ENCODE measurements at places on chromosomes 2 and 18.

GRCh38 chr18:79567481-79568147, 112.0 kb upstream of the CTDP1 start:
- no peak for DNase-seq

- DNase-seq, result no peak
Observed at GRCh38 chr2:86809481-86810121, 18.9 kb upstream of the CD8A start.

DNA sequence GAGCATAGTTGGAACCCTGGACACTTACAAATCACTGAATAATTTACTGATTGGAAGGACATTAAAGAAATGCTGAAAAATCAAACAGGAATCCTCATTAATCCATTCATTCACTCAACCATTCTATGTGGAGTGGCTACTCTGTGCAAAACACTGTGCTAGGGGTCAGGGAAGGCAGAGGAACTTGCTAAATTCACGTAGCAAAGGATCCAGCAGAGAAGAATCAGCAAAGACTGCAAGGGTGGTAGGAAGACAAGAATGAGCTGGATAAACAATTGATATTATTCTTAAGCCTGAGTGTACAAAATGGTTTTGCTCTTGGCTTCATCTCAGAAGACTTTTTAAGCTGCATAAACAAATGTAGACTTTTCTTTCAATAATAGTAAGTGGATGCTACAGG, 164.3 kb upstream of the CAVIN2 start:
- no peak for DNase-seq

DNA sequence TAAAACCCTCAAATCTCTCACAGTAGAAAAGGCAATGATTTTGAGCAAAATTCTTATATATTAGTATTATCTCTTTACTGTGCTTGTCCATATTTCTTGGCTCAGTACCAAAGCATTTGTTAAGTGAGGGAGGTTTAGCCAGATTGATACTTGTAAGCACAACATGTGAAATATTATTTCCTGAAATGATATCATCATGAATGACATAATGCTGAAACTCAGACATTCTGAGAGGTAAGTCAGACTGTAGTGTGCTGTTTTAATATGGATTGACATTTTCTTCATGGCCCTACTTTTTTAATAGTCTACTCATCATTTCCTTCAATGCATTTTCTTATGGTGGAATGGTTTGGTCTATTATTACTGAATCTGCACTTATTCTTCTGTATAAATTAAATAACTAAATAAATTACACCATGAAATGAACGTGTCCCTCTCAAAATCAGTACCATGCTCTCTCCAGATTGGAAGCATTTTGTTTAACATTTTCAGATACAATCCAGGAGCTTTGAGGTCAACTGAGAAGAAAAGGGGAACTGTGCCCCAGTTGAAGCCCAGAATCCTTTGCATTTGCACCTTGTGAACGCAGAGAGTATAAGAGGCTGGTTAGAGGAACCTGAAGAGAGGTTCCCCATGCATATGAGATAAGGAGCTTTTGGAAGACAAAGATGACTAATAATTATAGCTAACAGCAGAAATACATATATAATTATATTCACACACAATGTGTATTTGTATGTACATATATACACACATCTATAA, 50.1 kb upstream of the CRACDL start:
- DNase-seq, result no peak

- no peak for DNase-seq
Observed at GRCh38 chr2:239145106-239145505, 255.7 kb downstream of the HDAC4 start.

GRCh38 chr18:79680100-79680879, 687 bp downstream of the CTDP1 start:
- DNase-seq, result peak; percentile 2

- DNase-seq, result no peak
Observed at GRCh38 chr2:59726228-59727120, 827.0 kb downstream of the BCL11A start.

GRCh38 chr2:219331560-219332213, 857 bp downstream of the RESP18 start:
- DNase-seq, result no peak

DNA sequence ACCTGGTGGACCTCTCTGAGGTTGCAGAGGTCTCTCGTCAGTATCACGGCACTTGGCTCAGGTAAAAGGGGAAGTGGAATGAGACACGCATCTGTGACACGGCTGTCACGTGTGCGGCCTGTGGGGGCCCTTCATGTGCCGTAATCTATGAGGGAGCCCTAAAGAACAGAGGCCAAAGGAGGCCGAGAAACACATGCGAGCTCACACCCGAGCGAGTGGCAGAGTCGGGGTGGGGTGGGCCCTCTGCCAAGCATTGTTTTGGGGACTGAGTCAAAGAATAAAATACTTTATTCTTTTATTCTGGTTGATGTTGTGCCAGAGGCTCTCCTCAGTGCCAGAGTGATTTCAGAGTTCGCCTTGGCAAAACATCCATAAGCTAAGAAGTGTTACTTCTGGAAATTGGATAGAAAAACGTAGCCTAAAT, 43.3 kb downstream of the PLB1 start:
- DNase-seq, result no peak

DNA sequence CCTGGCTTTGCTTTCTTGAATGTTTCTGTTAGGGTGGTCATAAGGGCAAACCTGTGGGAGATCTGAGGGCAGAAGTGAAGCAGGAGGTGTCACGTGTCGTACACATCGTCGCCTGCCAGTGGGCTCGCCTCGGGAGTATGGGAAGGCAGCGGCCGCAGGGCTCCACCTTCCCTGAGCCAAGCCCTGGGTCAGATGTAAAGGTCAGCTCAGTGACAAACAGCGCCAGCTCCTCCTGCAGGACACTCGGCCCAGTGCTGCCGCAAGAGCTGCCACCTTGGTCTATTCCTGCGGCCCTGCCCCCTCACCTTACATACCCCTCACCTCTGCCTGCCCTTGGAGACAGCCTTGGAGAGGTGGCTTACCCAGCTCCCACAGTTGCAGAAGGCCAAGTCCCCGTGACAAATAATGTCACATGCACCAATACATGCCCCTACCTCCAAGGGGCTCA, 64.2 kb downstream of the PSMG2 start:
- DNase-seq, result no peak

DNA sequence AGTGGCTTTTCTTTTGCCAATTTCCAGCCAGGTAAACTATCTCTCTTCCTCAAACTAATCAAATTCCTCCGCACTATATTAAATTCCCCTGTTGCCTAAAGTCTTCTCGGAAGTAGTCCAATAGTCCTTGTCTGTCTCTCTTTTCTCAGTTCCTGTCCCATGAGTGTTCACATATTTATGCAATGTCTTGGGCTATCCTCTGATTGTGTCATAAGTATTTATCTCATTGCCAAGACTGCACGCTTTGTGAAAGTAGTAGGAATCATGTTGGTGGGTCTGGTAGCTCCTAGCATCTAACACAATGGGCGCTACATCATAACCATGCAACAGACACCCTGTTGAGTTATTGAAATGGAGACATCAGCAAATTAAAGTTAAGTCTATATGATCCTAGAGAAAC, 59.9 kb upstream of the POU3F3 start:
- no peak for DNase-seq

- DNase-seq, result no peak
Observed at GRCh38 chr2:36697424-36698066, 1.0 kb downstream of the VIT start.

DNA sequence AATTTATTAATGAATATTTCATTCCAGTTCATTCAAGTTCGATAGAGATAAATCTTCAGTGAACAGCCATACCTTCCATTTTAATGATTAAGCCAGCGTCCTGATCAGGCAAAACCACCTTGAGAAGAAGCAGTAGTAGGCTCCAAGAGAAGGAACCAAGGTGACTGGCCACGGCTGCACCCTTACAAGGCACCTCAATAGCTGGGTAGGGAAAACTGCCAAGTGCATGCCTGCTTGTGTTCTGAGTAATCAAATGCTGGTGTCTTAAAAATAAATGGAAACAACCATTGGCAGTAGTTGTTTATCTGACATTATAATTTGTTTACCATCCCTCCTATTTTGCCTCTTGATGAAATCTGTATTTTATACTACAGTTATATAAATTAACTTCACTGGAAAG, 10.0 kb upstream of the FEZ2 start:
- no peak for DNase-seq

GRCh38 chr2:127614246-127614645, 31.7 kb upstream of the GPR17 start:
- no peak for DNase-seq

DNA sequence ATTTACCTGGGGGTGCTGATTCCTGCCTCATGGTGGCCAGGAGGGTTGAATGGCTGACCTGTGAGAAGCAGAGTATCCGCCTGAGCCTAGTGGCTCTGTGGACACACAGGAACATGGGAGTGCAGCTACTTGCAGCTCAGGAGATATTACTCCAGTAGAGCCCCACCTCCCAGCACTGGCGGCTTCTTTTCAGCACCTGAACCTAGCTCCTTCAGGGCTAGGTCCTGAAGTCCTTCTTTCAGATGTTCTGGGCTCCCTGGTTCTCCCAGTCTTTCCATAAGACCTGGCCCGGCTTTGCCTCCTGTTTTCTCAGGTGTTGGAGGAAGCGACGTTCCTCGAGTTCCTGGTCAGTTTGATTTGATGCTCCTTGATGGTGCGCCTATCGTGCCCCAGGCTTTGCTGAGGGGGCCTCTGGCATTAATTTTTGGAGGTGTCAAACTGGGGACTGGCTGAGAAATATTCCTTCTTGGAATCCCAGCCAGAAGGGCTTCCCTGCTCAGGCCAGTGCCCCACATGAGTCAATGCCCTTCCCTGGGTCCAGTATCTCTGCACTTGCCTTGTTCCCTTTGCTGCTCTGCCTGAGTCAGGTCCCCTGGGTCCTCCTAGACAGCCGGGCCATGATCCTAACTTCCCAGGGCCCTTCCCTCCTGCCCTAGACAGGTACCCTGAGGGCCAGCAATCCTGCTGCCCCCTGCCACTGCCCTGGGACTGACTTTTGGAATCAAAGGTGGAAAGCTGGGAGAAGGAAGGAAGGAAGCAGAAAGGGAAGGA, 110.7 kb upstream of the HAAO start:
- DNase-seq, result no peak

GRCh38 chr18:12377556-12378197, 650 bp upstream of the AFG3L2 start:
- peak; percentile 66 for DNase-seq

- no peak for DNase-seq
Observed at GRCh38 chr2:42932271-42933151, 140.1 kb upstream of the HAAO start.

DNA sequence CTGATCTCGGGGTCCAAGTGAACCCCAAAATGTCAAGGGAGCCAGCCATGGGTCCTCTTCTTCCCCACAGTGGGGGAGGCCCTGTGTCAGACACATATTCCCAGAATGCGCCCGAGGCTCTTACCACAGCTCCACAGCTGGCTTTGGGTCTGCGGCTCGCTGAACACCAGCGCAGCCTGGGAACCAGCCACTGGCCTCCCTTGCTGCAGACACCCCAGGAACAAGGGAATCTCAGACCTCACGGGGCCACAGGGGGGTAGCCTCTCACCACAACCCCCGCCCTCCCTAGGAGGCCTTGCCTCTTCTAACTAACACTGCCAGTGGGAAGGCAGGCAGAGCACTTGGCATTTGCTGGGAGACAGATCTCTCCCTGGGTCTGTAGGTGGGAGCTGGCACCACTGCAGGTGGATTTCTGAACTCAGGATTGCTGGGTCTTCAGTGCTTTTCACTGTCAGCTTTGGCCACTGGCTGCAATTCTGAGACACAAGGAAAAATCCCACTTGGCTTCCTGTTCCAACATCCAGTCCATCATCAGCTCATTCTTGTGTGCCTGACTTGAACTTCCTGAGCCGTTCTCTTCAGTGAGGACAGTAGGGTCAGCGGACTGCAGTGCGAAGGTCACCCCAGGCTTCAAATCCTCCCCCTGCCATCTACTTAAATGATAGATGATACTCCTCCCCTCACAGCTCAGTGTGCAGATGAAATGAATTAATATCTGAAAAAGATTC, 128.7 kb downstream of the CAPN13 start:
- DNase-seq, result no peak

GRCh38 chr2:28407976-28408690, 15.5 kb downstream of the FOSL2 start:
- no peak for DNase-seq

- no peak for DNase-seq
Observed at GRCh38 chr18:63266888-63267790, 52.4 kb downstream of the BCL2 start.

DNA sequence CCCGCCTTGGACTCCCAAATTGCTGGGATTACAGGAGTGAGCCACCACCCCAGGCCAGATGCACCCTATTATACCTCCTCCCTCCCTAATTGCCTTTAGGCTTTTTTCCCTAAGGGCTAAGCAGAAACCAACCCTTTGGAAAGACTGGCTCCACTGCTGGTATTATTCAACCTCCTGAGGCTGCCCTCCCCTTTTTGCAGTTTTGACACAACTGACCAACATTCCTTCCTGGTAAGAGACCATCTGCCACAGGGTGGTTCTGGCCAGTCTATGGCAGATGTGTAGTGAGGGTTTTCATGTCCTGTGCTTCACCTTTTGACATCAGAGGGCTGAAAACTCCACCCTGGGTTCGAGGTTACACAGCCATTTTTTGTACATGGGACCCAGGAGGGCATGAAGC, 1785.3 kb upstream of the CELF4 start:
- no peak for DNase-seq

GRCh38 chr2:112520234-112520783, 22.0 kb upstream of the POLR1B start:
- DNase-seq, result no peak

DNA sequence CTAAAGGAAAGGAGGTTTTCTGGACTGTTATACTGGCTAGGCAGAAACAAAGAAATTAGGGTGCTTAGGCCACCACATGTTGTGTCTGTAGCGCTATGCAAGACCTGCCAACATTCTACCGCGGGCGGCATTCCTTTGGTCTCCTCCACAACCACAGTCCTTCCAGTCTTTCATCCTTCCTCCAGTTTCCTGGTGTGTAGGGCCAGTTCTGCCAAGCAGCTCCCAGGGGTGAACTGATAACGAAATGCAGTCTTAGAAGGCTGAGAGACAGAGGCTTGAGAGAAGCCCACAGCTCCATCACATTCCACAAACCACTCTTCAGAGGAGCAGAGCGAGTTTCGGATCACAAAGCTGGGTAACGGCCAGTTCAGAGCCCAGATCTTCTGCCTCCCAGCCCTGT, 19.5 kb upstream of the CXXC1 start:
- no peak for DNase-seq

- no peak for DNase-seq
Observed at GRCh38 chr2:190280565-190281350, 38.9 kb downstream of the HIBCH start.

DNA sequence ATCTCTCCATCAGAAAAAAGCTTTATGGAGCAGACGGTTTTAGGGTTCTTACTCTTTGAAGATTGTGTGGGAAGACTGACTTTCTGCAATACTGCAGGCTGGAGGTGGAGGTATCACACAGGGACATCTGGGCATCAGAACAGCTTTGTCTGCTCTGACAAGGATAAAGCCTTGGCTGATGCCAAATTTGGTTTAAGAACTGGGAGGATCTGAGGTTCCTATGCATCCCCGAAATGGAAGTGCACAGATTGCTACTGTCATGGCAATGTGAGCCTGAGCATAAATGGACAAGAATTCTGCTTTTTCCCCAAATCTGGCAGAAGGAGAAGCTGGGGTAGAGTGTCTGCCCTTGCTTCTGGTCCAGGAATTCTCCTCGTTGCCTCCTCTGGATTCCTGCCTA, 424.3 kb downstream of the SLC4A3 start:
- no peak for DNase-seq
